ENCODE measurements at places on chromosomes 1 and 21.

DNA sequence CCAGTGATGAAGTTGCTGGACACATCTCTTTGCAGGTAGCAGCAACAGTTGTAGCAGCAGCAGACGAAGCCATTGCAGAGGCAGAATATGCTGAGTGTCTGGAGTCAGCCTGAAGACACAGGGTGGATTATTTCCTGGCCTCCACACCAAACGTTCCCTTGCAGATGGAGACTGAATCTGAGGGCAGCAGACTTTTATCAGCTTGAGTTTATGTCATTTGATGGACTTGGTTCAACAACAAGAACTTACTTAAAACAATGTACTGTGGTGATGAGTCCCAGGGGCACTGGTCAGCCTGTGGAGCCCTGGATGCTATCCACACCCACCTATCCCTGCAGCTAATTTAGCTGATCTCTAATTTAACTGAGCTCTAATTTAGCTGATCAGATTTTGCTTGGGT is 17.1 kb upstream of the MPZL1 start:
- no peak for DNase-seq

GRCh38 chr1:193516755-193517388 is 330.5 kb upstream of the B3GALT2 start:
- no peak for DNase-seq

DNA sequence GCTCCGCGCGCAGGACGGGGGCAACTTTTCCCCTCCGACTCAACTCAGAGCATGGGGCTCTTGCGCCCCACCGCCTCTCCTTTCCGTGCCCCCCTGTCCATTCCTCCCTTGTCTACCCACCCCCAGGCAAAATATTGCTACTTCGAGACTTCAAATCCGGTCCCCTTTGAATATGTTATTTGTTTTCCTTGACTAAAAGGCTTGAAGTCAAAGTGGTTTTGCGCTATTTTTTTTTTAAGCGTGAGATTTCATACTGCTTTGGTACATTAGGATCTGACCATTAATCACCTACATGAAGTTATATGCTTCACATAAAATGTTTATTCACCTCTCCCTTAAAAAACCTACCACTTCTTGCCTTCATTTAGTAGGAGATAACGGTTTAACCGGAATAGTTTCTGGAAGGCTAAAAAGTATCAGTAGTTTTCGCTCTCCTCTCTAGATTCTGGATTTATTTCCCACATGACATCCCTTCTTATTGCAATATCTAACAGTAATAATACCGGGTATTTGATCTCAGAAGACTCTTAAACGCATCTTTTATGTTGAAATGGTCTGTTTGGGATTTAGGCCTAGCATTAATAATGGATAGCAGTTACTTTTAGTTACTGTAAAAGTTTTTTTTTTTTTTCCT is 1.6 kb downstream of the NFIA start:
- no peak for DNase-seq

- no peak for DNase-seq
Observed at GRCh38 chr1:87575528-87575927, 246.8 kb downstream of the LMO4 start.

GRCh38 chr1:112388436-112388835 is 7.6 kb upstream of the CTTNBP2NL start:
- no peak for DNase-seq

DNA sequence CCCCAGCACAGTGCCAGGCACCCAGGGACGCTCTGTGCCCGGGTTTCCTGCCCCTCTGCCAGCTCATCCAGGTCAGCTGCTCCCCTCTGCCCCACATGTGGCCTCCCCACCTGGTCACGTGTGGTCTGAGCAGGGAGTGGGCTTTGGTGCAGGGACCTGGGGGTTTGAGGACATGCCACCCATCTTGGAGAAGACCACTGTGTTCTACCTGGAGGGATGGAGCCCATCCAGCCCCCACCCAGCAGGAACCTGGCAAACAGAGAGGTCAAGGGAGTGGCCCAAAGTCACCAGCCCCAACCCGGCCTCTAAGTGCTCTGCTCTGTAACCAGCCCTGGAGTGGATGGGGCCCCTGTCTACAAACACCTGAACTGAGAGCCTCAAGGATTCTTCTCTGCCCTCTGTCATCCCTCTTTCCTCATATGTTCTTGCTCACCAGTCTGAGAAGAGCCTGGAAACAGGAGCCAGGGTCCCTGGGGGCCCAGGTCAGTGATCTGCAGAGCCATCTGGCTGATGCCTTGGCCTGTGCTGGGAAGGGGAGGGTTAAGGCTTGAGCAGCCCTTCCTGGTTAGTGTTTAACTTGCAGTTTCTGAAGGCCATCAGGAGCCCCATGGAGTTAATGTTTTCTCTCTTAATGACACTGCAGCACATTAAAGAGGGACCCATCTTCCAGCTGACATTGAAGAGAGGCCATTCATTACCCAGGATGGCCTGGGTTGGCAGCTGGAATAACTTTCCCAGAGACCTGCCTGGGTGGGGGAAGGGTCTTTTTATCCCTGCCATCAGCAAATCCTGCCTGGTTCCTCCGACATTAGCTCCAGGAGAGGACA is 235.4 kb downstream of the PTPRU start:
- DNase-seq = no peak

DNA sequence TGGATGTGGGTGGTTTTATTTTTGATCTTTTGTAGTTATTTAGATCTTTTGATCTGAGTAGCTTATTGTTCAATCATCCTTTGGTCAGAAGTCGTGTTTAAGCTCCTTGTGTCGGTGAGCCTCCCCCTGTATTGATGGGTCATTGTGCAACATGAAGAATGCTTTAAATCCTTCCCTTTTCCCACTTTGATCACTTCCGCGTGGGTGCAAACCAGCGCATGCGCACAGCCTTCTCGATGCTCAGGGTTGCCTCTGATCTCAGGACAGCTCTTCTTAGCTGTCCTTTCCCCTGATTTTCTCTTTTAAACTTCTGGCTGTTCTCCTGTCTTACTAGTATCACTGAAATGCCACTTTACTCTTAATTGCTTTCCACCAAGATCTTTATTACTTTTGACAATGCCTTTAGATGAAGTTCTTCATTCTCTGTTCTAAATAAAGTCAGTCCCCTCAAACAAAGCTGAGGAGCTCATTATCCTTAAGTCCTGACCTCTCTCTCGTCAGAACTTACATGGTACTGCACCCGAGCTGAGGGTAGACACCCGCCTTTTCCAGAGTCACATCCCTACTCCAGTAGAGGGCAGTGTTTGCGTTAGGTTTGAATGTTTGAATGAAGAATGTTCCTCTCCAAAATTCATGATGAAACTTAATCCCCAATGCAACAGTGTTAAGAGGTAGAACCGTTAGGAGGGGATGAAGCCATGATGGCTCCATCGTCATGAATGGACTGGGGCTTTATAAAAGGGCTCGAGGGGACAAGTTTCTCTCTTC is 547.9 kb upstream of the TMPRSS15 start:
- no peak for DNase-seq

- DNase-seq = no peak
Observed at GRCh38 chr1:39266269-39266668, 61.8 kb downstream of the MACF1 start.

DNA sequence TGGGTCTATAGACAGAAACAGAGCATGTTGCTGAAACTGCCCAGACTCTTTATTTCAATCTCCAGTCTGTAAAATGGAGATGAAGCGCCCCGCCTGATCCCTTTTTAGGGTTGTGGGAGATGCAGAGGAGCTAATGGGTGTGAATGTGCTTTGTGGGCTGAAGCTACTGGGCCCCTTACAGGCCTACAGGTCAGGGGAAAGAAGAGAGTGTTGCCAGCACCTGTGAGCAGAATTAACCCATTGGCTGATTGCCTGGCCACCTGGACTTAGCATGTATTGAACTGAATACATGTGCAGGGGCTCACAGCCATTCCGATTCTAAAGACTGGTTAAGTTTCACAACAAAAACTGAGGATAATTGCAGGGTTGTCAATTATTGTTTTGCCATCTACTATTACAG is 13.9 kb upstream of the ATF3 start:
- DNase-seq = no peak

GRCh38 chr1:218409946-218410510 is 64.9 kb downstream of the TGFB2 start:
- no peak for DNase-seq

GRCh38 chr1:210360852-210361477 is 32.3 kb downstream of the HHAT start:
- DNase-seq = no peak

DNA sequence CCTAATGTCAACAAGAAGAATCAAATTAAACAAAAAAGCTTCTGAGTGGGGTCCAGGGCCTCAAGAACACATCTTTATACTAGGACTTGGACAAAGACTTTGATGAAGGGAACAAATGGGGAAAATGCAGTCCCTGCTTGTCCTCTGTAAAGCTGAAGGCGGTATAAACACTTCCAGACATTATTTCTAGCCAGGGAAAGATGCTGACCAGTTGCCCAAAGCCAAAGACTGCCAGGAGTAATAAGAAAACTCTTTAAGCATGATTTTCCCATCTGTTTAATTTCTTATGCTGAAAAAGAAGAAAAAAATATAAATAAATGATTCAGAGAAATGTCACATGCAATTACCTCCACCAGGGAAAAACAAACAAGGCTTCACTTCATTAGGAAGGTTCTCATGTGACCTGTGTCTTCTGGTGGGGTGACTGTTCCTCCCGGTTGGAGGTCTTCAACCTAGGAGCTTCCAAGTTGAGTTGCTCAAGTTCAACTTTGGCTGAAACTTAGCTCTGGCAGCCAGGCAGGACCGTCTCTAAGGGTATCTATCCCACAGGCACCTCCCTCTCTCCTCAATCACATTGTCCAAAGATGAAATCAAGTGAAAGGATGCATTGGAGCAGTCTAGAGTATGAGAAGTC is 65.2 kb upstream of the KCNE2 start:
- DNase-seq = no peak

GRCh38 chr1:236904892-236905741 is 99.1 kb downstream of the MT1HL1 start:
- DNase-seq = no peak

DNA sequence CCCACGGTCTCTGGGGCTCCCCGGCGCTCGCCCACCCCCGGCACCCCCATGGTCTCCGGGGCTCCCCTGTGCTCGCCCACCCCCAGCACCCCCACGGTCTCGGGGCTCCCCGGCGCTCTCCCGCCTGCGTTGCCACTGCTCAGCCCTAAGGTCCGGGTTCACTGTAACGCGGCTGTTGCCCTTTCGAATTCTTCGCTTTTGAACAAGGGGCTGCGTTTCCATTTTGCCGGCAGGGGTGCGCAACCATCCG is 5.2 kb upstream of the FTCD start:
- DNase-seq = no peak

DNA sequence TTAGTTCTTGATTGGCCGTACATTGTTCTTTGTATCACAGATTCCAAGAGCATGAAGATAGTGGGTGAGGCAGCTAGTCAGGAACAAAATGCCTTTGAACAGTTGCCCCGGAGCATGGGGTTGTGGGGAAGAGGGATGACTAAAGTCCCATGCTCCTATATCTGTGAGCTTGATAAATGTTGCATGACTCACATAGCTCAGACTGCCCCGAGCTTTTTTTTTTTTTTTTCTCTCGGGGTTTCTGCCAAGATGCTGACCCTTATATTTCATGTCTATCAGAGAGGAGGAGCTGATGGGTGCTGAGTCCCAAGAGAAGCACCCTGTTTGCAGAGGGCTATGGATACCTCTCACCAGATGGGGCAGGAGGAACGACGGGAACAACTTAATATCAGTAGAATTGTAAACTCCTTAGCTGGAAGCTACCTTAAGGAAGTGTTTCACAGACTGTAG is 40.6 kb downstream of the SRRM1 start:
- no peak for DNase-seq

DNA sequence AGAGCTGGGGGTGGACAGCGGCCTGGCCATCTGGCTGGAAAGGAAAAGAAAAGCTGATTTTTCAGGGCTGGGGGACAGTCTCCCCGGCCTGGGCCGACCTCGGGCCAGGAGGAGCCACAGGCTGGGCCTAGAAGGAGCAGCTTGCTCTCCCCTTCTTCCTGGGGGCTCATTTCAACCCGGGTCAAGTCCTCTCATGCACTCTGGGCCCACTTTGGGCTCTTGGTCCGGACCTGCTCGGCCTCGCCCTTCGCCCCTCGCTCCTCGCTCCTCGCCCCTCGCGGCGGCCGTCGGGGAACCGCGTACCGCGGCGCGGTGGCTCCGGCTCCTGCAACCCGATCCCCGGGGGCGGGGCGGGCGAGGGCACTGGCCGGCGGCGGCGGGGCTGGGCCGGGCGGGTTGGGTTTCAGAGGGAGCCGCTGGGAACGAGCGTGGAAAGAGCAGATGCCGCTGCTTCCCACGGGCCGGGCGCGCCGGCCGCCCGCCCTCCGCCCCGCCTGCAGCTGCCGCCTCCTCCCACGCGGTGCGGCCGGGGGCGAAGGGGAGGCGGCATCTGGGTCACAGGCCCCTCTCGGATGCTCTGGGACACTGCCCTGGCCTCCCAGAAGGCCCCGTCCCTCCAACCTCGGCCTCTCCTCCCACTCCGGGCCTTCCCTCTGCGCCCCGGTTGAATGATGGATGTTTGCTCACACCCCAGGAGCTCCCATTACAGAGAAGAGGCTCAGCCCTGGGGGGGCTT is 6.6 kb downstream of the HEYL start:
- DNase-seq = no peak

GRCh38 chr1:3194760-3195479 is 125.9 kb downstream of the PRDM16 start:
- DNase-seq = no peak

- peak; percentile 72 for DNase-seq
Observed at GRCh38 chr1:18108299-18109057, 880 bp downstream of the IGSF21 start.

- no peak for DNase-seq
Observed at GRCh38 chr21:41634858-41635257, 126.9 kb upstream of the TMPRSS2 start.

DNA sequence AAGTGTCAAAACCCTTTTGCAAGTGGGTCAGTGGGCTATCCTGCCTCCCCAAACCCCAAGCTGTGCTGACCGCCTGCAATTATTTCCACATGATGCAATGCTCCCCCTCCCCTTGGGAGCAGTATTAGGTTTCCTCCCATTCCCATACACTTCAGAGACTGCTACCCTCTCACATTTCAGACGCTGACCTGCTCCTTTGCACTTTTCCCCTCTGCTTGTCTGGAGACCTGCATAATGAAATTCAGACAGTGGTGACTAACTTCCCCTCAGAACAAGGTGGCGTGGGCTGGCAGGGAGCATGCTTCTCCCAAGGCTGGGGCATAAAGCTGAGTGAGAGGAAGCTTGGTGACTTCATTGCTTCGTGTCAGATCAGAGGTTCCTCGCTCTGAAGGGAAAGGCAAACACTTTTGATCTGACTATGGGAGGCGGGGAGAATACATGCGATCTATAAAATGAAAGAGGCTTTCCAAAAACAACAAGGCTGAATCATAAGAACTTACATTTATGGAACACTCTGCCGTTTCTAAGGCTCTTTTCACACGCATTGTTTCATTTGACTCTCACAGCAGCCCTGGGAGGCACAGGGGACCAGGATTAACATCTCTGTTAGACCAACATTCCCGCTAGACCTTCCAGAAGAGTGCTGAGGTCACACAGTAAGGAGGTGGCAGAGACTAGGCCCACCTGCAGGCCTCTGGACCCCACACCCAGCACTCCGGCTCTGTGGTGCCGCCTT is 27.5 kb upstream of the ROR1 start:
- no peak for DNase-seq

- no peak for DNase-seq
Observed at GRCh38 chr1:233368789-233369130, 41.2 kb downstream of the MAP3K21 start.

- peak; percentile 48 for DNase-seq
Observed at GRCh38 chr1:177164380-177165068, at the start of gene ASTN1. Gene ASTN1 (minus strand): TSS chr1:177164712. CDS start chr1:177164676, 36 bp downstream.

GRCh38 chr1:116762781-116763115 is 8.5 kb downstream of the CD2 start:
- no peak for DNase-seq

GRCh38 chr1:212922016-212922415 is 28.3 kb upstream of the VASH2 start:
- DNase-seq = no peak

Measured in NCI-H526 treated with DMSO at 0.1 percent for 48 hours (cell line).